ENCODE measurements at places on chromosomes 1 and 21.
A peak's percentile ranks its signal among the peaks of the same experiment; 100 is the strongest.

- DNase-seq: no peak
These were observed 48.7 kb upstream of the COL6A2 start for GRCh38 chr21:46048926-46049889.

DNA sequence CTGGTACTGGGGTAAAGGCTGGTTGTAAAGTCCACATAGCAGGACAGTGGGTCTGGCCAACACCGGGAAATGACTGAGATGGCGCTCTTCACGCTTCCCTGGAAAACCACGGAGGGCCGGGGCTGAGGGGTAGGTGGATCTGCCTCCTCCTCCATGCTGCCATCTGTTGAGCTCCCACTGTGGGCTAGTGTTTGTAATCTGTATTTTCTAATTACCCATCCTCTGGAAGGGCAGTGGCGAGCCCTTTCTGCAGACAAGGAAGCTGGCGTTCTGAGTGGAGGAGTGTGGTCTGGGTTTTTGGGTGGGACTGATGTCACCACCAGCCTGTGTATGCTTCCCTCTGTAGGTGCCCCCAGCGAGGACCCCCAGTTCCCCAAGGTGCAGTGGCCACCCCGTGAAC is 34.1 kb upstream of the LHX4 start:
- DNase-seq: no peak

DNA sequence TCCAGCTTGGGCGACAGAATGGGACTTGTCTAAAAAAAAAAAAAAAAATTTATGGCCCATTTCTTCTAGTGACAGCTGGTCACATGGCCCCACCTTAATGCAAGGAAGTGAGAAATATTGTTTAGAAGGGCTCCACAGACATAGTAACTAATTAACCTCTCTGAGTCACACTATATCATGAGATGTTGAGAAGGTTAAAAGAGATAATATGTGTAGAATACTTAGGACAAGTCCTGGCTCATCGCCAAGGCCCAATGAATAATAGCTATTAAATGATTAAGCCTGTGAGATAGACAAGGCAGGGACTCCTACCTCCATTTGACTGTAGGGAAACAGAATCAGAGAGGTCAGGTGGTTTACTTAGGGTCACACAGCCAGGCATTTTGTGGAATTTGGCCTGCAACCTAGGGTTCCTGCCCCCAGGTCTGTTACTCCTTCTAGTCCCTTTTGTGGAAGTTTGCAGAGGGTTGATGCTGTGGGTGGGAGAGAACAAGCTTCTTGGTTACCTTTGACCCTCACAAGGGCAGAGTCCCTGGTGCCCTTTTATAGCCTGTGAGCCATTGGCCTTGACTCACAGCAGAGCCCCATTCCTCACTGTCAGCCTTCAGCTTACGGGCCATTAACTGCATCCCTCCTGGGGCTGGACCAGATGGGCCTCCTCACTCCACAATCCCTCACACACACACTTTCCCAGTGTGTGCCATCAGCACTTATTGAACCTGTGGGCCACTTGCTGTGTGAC is 48.5 kb downstream of the OPRD1 start:
- DNase-seq: peak; percentile 65

DNA sequence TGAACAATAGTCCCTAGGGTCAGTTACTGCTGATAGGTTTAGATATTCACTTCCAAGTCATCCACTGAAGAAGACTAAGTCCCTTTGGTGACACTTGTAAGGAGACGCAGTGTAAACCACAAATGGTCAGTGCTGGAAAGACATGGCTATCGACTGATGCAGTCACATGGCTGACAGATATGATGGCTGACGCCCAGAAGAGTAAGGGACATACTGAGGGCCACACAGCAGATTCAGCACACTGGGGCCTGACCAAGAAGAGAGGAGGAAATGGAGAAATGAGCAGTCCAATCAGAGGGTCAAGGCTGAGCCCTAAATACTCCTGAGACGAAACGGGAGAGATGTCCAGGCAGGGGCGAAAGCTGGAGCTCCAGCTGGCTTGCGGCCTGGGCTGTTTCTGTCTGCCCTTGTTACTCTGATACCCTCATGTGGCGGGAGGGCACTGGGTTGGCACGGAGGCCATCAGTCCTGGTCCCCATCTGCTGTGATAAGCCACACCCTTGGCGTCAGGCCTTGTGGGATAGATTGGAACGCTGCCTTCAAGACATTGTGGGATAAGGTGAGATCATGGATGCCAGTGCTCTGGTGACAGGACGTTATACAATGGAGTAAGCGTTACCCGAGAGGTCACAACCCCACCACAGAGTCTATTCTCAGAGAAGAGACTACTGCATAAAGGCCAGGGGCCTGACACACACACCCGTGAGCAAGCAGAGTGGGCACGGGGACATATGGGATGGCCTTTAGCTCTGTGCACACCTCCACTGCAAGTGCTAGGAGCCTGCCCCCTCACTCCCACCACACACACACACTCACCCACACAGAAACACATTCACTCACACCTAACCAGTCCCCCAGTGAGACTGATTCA is 158.4 kb downstream of the TRABD2B start:
- DNase-seq: no peak

- no peak for DNase-seq
These were observed 3.9 kb downstream of the TBX15 start for GRCh38 chr1:118984086-118984721.

DNA sequence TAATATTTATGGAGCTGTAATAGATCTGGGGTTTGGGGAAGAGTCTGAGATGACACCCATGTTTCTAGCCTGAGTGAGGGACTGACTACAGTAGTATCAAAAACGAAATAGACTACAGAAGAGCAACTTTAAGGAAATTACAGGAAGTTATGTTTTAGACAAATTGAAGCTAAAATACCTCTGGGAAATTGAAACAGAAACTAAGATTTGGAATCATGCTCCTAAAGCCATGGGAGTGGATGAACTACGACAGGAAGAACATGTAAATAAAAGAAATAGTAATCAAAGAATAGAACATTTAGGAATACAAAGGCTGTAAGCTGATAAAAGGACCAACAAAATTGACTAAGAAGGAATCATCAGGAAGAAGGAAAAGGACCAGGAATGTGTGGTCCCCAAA is 68.9 kb downstream of the KIAA0319L start:
- DNase-seq: no peak

GRCh38 chr1:89646259-89646658 is 13.3 kb downstream of the LRRC8C start:
- DNase-seq: no peak

- DNase-seq: no peak
These were observed 59.8 kb downstream of the ERG start for GRCh38 chr21:38438462-38438893.

DNA sequence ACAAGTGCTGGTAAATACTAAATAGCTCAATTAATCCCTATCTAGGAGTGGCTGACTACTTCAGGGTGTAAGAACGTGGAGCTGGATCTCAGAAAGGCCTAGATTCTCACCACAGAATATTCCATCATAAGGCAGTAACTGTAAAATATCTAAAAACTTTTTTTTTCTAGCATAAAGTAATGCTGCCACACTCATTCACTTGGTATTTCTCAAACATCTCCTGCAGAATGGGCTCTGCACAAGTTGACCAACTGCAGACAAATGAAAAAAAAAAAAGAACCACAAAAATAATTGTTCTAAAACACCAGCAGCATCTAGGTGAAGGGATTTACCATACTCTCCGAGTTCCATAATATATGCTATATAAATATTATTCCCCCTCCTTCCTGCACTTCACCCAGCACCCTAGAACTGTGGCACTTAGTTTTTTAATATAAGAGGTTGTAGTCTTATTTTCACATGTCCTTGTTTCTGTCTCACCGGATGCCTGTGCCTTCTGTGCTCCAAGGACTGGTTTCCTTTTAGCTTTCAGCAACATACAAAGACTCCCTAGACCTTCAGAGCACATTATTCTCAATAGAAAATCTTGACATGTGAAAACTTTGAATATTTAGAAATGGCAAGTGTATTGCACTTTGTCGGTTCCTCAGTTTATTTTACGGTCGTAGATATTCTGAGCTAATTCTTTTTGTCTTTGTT is 8.9 kb downstream of the VSIG8 start:
- no peak for DNase-seq

GRCh38 chr1:14739082-14739832 is 140.8 kb downstream of the KAZN start:
- DNase-seq: no peak

GRCh38 chr1:112868191-112868590 is 87.8 kb downstream of the SLC16A1 start:
- DNase-seq: no peak

GRCh38 chr1:156138458-156138867 is 14.9 kb upstream of the SEMA4A start:
- no peak for DNase-seq

DNA sequence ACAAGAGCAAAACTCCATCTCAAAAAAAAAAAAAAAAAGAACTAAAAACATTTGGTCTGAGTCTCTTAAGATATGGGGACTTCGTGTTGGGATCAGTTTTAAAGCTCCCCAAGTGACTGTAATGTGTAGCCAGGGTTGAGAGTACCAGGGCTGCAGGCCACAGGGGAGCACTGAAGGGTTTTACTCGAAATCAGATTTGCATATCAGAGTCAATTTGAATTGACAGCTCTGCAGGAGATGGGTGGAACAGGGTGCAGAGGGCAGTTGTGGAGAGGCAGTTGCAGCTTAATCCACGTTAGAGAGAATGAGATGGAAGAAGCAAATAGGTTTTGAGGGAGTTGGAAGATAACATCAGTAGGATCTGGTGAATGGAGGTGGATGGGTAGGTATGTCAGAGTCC is 20.6 kb upstream of the ELOA start:
- no peak for DNase-seq

- DNase-seq: peak; percentile 74
These were observed 37.4 kb upstream of the ZBTB40 start for GRCh38 chr1:22414244-22414751.

- DNase-seq: no peak
These were observed 57.0 kb downstream of the SPATA46 start for GRCh38 chr1:162319493-162320175.

GRCh38 chr21:45415943-45416611 is 11.1 kb downstream of the COL18A1 start:
- DNase-seq: no peak

DNA sequence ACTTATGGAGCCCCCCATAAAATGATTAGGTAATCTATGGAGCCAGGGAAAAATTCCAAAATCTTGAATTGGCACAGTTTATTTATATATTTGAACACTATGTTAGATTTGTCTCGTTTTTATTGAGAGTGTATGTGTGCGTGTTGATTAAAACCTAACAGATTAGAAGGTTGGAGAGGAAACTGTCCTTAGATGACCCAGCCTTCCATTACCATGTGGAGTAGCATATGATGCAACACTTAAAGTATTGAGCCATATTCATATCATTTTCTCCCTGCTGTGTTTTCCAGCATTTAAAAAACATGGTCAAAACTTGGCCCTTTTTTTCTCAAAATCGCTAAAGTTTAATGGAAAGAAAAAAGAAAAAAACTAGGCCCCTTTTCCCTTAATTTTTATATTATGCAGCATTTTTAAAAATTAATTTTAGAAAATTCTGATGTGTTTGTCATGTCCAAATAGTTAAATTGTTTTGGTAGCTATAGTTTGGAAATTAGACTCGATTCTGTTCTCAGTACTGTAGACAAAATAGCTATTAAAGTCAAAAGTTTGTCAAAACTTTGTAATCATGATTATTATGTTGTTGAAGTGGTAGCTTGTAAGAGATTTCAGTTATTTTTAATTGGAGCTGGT is 2.3 kb downstream of the LRRC8D start:
- DNase-seq: no peak

DNA sequence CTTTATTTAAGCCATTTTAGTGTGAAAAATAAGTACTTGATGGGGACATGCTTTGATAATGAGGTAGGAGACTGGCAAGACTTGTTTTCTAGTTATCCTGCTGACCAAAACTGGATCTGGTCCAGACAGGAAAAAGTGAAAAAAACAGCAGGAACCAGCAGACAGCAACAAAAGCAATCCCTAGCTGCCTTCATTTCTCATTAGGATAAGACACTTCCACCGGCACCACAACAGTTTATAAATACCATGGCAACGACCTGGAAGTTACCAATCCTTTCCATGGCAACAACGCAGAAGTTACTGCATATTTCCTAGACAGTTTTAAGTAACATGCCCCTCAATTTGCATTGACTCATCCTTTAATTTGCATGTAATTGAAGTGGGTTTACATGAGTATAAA is 993.8 kb upstream of the NCAM2 start:
- no peak for DNase-seq

- DNase-seq: no peak
These were observed 49.4 kb downstream of the KIF21B start for GRCh38 chr1:200973937-200974657.

- DNase-seq: no peak
These were observed 376.4 kb upstream of the KAZN start for GRCh38 chr1:14222086-14222485.

- DNase-seq: no peak
These were observed 243.6 kb downstream of the TNR start for GRCh38 chr1:175499595-175500382.

DNA sequence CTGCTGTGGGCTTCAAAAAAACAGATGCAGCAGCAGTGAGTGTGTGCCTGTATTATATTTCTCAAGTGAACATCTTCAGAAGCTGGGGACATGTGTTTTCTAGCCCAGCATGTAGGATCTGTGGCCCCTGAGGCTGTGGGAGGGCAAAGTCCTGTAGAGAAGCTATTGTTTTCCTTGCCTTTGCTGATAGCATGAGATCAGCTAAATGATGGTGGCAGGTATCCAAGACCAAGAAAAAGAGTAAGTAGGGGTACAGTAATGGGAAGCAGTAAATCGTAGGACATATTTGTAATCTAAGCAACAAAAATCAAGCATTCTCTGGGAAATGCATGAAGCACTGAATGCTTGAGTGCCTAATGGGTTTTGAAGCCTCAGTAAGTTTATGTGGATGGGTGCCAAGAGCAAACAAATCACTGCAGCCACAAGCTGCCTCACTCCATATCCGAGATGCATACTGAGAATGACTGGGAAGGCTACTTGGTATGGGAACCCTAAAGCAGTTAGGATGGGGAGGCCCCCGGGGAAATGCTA is 98.3 kb downstream of the CD58 start:
- DNase-seq: no peak

DNA sequence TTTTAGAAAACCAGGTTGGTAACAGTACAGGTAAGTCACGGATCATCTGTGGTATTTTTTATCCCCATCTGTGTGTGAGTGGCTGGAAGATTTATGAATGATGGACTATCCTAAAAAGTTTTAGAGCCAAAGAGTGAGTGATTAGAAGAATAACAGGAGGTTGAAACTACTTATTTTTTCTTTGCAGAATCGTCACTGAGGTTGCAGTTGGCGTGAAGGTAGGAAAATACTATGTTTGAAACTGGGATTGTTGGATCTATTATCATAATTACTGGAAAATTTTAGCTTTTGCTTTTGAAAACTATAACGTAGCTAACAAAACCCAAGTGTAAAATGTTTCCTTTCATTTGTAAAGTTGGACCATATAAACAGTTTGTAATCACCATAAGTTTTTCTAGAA is 1.8 kb downstream of the PTBP2 start:
- no peak for DNase-seq

DNA sequence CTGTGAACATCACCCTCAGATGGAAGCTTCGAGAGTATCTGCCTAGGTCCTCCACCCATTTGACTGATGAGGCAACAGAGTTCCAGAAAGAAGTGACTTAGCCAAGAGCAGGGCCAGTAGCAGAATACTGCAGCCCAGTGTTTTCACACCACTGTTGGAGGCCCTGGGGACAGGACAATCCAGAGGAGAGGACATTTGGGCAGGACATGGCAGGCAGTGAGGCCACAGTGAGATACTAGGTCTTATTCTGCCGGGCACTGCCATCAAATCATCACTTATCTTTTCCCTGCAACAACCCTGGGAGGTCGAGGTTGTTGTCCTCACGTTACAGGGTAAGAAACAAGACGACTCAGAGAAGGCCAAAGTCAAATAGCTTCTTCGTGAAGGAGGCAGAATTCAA is 5.5 kb upstream of the FOXO6 start:
- no peak for DNase-seq

Measured in renal pelvis (tissue), 12 donors.